ENCODE measurements at places on chromosomes 4 and X.
A peak's percentile ranks its signal among the peaks of the same experiment; 100 is the strongest.

DNA sequence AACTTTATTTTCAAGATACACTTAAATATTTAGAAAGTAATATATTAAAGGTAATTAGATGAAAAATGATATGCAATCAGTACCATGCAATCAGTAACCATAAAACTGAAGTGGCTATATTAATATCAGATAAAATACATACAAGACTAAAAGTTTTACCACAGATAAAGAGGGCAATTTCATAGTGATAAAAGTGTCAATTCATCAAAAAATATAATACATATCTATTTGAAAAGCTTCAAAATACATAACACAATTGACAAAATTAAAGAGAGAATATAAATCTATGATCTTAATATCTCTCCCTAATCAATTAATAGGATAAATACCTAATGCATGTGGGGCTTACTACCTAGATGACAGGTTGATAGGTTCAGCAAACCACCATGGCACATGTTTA, 105.5 kb downstream of the SOWAHB start:
- DNase-seq = no peak

DNA sequence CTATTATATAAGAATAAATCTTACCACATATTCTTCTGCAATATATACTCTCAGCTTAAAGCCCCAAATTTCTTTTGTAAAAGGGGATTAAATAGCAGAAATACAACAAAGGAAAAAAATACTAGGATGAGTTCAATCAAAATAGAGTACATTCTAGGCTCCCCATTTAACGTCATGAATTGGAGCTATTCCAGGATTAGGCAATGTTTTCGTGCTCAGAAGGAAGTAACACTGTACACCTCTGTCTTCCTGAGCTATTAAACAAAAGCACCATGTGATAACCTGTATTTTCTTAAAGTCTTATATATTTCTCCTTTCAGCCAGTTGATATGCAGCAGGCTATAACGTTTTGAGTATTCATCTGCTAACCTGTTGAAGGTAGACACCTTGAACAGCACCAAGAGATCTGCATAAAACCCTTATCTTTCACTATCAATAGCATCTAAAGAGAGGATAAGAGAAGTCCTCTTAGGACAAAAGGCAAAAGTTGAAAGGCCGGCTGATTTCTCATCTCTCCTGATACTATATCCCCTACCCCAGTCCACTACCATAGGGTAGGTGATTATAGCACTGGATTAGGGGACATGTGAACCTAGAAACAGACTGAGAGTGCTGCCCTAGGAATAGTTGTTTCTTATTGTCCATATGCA, 31.5 kb downstream of the TEC start:
- no peak for DNase-seq

DNA sequence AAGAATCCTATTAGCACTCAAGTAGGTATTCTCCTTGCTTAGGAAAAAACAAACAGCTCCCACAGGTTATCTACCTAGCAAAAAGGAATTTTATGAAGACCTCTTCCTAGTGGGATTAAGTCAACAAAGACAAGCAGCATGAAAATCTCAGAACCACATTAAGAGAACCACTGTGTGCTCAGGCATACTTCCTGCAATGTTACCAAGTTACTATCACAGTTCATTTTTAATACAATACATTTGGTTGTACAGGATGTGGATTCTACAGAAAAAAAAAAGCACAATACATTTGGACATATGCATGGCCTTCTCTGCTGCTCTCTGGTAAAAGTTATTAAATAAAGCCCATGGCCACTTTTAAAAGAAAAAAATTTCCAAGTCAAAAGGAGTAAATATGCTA, 193.7 kb downstream of the PPP3CA start:
- no peak for DNase-seq

- DNase-seq = no peak
These were observed 8.6 kb downstream of the KLF3 start for GRCh38 chr4:38672397-38673129.

- no peak for DNase-seq
These were observed 1826.3 kb upstream of the IGFBP7 start for GRCh38 chr4:58936436-58936835.

GRCh38 chrX:67953658-67954057, 409.8 kb downstream of the AR start:
- DNase-seq = no peak

DNA sequence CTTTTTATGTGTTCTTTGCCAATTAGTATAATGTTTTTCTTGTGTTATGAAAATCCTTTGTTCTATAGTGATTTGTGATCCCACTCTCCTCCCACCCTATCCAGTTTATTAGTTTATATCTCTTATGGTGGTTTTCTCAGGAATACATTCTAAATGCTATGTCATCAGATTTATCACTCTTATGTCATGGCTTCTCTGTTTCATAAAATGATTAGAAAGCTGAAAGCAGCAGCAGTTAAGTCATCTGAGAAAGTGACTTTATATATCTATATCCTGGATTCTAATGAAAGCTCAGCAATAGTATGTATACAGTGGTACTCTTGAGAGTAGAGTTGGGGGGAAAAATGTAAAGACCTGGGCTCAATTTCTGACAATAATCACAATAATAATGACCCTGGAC, 41.2 kb downstream of the NCAPG start:
- no peak for DNase-seq

DNA sequence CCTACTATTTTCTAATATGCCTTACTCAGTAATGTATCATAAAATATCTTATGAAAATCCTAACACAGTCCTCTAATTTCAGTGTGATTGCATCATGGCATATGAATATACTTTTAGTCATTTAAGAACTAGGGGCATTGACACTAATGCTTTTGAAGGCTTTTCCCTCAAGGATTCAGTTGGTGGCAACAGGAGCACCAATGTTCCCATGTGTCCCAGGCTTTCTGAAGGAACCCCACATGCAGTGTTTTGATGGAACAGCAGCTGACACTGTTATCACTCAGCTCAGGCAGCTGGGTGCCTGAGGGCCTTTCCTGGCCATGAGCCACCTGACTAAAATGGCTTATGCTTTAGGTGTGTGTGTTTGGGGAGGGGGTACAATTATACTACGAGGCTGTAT, 348.3 kb downstream of the ARHGAP24 start:
- DNase-seq = no peak

- no peak for DNase-seq
These were observed 325.6 kb upstream of the BOD1L1 start for GRCh38 chr4:13953083-13953482.

- no peak for DNase-seq
These were observed 145.1 kb downstream of the TBL1X start for GRCh38 chrX:9609987-9610386.

GRCh38 chr4:39415678-39416283, 9.1 kb downstream of the KLB start:
- no peak for DNase-seq

GRCh38 chrX:147838465-147839131, 73.1 kb upstream of the FMR1 start:
- no peak for DNase-seq

GRCh38 chr4:119656342-119656741, 27.7 kb upstream of the PDE5A start:
- no peak for DNase-seq

DNA sequence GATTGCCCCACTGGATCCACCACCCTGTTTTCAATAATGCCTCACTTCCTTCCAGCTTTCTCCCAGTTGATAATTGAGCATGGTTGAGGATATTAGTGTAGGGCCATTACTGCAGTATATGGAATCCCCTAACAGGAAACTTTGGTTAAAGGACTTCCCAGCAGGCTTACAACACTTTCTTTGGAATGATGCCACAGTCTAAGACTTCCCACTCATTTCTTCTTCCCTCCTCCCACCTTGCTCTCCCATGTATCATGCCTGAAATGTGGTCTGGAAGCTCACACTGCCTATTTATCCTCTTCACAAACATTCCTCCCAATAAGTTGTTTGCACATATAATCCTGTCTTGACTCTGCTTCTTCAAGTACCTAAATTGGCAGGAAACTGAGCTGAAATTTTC, 863.3 kb downstream of the CENPC start:
- no peak for DNase-seq

- no peak for DNase-seq
These were observed 43.6 kb downstream of the GUCY1B1 start for GRCh38 chr4:155802190-155802959.

DNA sequence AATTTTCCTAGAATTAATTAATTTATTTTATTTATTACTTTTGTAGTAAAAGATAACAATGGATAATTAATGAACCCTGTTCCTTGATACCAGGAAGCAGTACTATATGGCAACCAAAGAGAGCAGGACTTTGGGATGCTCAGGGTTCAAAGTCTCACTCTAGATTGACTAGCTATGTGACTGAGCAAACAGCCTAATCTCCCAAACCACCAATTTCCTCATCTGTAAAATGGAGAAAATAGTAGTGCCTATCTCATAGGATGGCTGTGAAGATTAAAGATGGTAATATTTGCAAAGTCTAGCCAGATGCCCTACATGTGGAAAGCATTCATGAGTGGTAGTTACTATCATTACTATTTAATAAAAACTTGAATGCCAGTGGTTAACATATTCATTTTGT, 97.6 kb downstream of the PRDM5 start:
- no peak for DNase-seq

DNA sequence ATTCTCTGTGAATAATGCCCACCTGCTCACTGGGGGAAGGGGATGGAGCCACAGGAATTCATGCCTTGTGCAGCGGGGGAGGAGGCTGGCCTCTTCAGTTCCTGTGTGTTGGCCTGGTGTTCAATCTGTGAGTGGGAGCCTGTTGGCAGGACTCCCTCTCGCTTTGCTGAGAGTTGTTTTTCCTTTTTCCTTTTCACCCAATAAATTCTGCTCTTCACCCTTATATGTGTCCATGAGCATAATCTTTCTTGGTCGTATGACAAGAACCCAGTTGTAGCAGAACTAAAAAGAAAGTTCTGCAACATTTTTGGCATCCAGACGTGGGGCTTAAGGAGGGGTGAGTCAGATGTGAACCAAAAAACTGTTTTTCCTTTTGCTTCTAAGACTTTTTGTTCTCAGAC, 235.2 kb upstream of the HDX start:
- DNase-seq = no peak

- DNase-seq = no peak
These were observed 105.9 kb upstream of the SLC7A11 start for GRCh38 chr4:138348055-138348454.

- no peak for DNase-seq
These were observed 13.0 kb downstream of the PPP1R3F start for GRCh38 chrX:49282647-49283011.

DNA sequence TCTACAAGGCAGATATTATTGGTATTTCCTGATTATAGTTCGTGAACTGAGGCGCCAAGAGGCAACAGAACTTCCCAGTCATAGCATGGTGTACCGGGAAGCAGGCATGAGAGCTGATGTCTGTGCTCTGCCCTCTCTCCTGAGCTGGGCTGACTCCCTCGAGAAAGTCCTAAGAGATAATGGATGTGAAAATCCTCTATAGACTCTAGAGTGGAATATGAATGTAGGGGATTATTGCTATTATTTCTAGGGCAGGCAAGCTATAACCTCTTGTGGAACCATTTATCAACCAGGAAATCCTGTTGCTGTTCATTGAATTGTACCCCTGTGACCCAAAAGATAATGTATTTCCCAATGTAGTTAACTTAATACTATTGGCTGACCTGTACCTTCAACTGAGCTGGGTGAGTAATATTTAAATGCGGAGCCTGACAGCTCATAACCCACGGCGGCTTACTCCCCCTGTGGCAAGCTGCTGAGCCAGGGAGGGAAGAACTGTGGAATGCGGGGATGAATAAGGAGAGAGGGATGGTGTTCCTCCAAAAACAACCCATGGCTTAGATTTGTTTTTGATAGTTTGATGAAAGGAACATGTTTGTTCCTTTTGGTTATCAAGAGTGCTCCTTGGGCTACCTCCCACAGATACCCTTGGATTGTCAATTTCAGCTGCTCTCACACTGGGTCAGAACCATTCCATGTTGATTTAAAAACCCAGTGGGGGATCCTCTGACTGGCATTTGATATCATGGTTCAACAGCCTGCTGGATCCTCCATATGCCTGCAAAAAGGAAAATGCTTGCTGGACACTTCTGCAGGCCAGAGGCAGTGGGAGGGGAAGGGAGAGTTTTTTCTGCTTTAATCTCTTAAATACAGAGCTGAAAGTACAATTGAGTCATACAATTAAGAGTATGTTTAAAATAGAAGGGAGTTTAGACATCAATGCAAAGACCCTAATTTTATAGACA, 339.0 kb upstream of the BOD1L1 start:
- DNase-seq = no peak

- no peak for DNase-seq
These were observed 23.6 kb upstream of the GLOD5 start for GRCh38 chrX:48737940-48738339.

DNA sequence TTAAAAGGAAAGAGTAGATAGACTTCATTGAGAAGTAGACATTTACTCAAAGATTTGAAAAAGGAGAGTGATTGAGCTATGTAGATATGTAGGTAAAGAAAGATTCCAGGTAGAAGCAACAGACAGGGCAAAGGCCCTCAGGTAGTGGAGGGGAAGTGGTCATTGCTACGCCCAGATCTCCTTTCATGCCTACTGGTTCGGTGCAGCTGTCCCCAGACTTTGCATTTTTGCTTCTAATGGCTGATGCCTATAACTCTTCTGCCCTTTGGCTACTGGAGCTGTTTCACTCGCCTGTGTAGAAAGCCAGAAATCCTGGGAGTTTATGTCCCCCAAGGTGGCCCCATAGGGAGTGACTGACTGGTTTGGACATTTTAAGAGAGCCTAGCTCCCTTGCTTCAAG, 16.9 kb upstream of the ARMCX2 start:
- no peak for DNase-seq

GRCh38 chrX:16320765-16321355, 153.6 kb downstream of the MAGEB17 start:
- no peak for DNase-seq

DNA sequence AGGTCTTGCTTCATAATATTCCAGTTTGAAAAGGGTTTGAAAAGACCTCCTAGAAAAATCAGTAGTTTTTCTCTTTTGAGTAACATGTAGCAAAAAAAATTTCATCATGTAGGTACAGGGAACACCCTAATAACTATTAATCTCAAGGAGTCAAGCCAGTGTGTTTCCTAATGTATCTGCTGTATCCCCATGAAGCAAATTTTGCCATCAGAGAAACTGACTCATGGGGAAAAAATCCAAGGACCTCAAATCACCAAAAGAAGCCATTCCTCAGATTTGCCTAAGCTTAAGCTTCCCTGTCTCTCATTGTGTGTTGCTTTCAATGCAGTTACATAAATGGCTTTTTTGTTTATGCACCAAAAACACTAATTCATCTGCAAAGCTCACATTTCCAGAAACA, 29.7 kb downstream of the F9 start:
- DNase-seq = no peak

DNA sequence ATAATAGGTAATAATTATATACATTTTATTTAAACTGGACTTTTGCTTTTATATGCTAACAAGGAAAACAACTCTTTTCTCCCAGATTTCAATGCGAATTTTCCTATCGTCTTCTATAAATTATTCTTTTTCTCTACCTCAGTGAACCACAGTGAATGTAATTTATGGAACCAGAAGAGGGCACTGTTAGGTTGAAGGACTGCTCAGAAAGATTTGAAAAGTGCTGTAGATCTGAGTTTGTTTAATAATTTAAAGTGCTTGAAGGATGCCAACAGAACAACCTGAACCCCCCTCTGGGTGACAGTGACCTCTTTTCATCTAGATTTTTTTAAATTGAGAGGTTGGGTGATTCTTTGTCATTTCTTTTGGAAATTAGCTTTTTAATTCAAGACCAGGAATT, 54.9 kb downstream of the PHOX2B start:
- no peak for DNase-seq

- DNase-seq = no peak
These were observed 88.9 kb upstream of the CLDN34 start for GRCh38 chrX:9878146-9878820.

- DNase-seq = no peak
These were observed 253.1 kb upstream of the GPC4 start for GRCh38 chrX:133668225-133668931.

- peak; percentile 27 for DNase-seq
These were observed 27.3 kb downstream of the PRDX4 start for GRCh38 chrX:23694606-23695005.
